Activated CD4-positive, alpha-beta memory T cell treated with anti-CD3 and anti-CD28 coated beads, Interleukin-2, amount 10 ng/mL, durations not matched to agents 7 days and 5 days (primary cell): ENCODE measurements at places on chromosomes 5 and 9. TPM values are rescaled to one million over a fixed set of nuclear protein-coding genes. Genes with fewer than 3 reads are reported as not detected.

The CHSY3 gene
- total RNA-seq = not detected

DNA sequence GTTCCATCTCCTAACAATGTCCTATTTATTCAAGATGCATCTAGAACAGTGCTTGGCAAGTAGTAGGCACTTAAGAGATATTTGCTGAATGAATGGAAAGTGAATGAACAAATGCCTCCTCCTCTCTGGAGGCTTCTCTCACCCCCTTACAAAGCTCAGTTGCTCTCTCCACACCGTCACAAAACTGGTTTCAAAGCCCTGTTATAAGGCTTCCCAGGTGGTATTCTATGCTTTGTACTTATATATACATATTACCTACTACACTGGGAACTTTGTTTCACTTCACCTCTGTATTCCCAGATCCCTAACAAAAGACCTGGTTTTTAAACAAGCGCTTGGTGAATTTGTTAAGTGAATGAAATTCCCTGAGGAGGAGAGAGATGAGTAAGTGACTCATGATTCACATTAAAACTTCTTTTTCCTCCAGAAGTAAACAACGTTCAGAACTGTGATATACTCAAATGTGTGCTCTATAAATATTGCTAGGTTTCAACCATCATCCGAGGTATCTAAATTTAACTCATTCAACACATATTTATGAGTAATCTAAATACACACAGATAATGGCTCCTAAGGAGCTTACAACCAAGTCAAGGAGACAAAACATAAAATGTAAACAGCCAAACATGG, 36.0 kb downstream of the DENND1A start:
- DNase-seq = no peak

DNA sequence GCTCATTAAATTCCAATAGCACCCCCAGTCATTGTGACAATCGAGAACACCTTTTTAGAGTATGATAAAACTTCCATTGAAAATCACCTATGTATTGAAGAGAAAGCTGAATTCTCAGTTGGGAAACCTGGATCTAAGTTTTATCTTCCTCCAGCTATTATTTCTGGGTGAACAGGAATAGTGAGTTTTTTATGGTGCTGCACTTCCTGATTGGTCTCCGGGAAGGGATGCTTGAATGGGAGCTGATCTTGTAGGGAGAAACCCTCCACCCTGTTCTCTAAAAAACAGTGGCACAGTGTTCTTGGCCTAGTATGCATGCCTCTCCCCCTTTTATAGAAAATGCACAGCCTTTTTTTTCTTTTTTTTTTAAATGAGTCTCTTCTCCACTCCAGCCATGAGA, 112.2 kb downstream of the ACTBL2 start:
- no peak for DNase-seq

The S100Z gene
- 2.5 TPM for total RNA-seq

GRCh38 chr9:85884256-85884655, 56.7 kb upstream of the NAA35 start:
- no peak for DNase-seq

- DNase-seq = peak; percentile 68
These were observed 46.6 kb downstream of the CYFIP2 start for GRCh38 chr5:157312492-157312891.

- DNase-seq = no peak
These were observed 55.4 kb upstream of the GARNL3 start for GRCh38 chr9:127209220-127209619.

The CDH6 gene
- not detected for total RNA-seq

GRCh38 chr5:35012796-35013195, 35.0 kb downstream of the AGXT2 start:
- DNase-seq = no peak

DNA sequence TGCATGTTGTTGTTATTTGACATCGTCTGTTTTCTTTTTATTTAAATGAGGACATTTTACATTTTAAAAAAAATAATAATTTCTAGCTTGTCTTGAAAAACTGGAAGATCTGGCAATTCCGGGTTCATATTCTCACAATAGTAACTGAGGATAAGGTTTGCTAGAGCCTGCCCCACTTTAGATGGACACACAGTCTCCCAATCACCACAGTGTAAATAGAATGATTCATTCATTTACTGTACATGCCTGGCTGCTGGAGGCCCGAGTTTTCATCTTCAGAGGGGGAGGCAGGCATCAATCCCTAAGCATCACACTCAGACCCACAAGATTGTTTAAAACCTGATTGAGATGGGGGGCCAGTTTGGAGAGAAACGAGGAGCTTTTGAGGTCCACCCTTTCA, 2039.7 kb upstream of the WWC1 start:
- no peak for DNase-seq

GRCh38 chr5:122101636-122102285, 23.7 kb upstream of the LOX start:
- no peak for DNase-seq

DNA sequence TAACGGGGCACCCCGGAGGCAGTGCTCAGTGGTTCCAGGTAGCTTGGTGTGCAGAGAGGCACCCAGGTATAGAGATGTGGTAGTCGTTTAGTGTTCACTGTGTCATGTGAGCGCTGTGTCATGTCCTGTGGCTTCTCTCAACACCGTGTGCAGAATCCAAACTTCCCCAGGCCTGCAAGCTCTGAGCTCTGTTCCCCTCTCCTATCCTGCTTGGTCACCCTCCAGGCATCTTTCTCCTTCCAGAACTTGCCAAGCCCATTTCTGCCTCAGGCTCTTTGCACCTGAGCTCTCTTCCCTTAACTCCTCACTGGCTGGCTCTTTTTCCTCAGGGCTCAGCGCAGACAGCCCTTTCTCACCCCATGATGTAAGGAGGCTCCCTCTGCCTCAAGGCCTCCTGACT, 64.8 kb downstream of the CARTPT start:
- DNase-seq = no peak
